ENCODE measurements at places on chromosomes 5 and 9.

GRCh38 chr5:60803712-60804111, 40.4 kb downstream of the ELOVL7 start:
- DNase-seq: no peak

GRCh38 chr9:133238851-133239532, 29.9 kb upstream of the OBP2B start:
- peak; percentile 84 for DNase-seq

DNA sequence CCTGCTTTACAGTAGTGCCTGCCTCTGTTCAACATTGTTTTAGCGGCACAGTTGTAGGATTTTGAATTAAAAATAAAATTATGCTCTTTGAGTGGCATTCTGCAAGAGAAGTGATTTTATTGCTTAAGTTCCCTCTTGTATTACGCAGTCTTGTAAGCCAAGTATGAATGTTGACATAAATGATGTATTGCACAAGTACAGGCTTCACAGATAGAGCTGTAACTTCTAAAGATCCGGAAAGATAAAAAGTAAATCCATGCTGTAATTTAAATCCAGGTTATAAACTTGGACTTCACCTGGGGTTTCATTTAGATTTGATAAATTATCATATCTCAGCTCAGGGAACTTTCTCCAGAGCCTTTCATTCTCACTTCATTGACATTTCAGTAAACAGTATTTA, 1114.7 kb downstream of the PTPRD start:
- DNase-seq: peak; percentile 72

GRCh38 chr5:80238778-80239679, 16.8 kb downstream of the SERINC5 start:
- peak; percentile 37 for DNase-seq

- no peak for DNase-seq
Measured at GRCh38 chr5:180959661-180960060, 29.0 kb upstream of the BTNL3 start.

DNA sequence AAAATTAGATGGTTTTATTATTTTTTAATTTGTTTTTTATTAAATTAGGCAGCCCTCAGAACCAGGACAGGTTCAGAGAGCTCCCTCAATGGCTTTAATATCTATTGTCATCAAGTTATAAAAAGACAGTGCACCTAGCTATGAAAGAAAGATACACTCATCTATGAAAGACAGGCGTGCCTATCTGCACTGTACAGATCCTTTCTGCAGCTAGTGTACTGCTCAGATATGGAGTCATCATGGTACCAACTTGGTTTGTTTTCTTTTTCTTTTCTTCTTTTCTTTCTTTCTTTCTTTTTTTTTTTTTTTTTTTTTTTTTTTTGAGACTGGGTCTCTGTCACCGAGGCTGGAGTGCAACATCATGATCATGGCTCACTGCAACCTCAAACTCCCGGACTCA, 54.8 kb upstream of the GPBP1 start:
- DNase-seq: no peak

DNA sequence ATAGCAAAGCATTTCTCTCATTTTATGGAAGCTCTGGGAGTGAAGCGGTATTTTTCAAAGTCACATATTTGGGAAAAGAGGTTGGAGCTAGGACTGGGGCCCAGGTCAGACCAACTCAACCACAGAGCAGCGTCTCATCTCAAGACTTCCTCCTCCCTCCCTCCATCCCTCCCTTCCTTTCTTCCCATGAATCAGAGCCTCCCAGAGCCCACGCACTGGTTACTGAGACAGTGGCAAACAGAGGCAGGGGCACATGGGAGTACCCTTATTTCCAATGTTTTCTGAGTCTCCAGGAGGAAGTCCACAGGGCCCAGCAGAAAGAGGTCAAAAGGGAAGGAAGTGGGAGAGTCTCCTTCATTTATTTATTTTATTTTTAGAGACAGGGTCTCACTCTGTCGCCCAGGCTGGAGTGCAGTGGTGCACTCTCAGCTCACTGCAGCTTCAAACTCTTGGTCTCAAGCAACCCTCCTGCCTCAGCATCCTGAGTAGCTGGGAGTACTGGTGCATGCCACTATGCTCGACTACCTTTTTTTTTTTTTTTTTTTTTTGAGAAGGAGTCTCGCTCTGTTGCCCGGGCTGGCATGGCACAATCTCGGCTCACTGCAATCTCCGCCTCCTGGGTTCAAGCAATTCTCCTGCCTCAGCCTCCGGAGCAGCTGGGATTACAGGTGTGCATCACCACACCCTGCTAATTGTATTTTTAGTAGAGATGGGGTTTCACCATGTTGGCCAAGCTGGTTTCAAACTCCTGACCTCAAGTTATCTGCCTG, 52.5 kb upstream of the CDKN2AIPNL start:
- DNase-seq: peak; percentile 37

GRCh38 chr9:88628811-88629210, 93.8 kb downstream of the NXNL2 start:
- DNase-seq: no peak

Data from umbilical cord (tissue), 2 donors.